ENCODE measurements at places on chromosomes 3 and 15. TPM values are rescaled to one million over a fixed set of nuclear protein-coding genes. Genes with fewer than 3 reads are reported as not detected.

Gene CLASP2
- total RNA-seq = 50.7 TPM

Gene IL5RA
- total RNA-seq = not detected

Gene CCR8
- not detected for total RNA-seq

Gene RFT1
- 29.3 TPM for total RNA-seq

Measured in mammary epithelial cell (primary cell).